Retinal pigment epithelial cell (primary cell): ENCODE measurements at places on chromosomes 2 and 18.

GRCh38 chr2:229849073-229849472, 72.7 kb downstream of the TRIP12 start:
- no peak for DNase-seq

DNA sequence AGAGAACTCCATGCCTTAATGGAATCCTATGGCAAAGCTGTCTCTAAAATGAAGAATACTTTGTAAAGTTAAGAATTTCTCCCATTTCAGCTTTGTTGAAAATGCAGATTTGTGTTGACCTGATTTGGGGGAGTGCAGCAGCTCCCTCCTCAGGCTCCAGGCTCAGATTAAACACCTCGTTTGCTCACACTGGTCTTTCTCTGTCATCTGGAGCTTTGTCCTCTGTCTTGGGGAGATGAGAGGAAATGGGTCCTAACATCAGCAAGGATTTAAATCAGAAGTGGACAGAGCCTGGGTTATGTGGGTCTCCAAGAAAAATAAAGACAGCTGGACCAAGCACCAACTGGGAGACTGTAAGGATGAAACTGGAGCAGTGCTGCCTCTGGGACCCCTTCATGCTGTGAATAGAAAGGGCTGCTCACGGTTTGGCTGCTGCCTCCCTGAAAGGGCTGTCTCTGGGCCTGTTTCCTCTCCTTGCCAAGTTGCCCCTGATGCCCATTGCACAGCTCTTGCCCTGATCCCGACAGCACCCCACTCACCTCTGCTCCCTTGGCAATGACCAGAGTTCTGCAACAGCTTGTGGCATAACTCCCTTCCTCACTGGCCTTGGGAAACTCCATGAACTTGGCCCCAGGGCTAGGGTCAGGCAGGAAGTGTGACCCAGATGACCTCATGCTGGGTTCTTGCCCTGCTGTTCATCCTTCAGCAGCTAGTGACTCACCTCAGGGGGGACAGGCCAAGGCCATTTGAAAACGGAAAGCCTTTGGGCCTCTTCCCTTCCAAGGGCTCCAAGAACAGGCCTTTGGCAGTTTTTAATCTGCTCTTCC, 197.2 kb downstream of the CYP26B1 start:
- DNase-seq = no peak

DNA sequence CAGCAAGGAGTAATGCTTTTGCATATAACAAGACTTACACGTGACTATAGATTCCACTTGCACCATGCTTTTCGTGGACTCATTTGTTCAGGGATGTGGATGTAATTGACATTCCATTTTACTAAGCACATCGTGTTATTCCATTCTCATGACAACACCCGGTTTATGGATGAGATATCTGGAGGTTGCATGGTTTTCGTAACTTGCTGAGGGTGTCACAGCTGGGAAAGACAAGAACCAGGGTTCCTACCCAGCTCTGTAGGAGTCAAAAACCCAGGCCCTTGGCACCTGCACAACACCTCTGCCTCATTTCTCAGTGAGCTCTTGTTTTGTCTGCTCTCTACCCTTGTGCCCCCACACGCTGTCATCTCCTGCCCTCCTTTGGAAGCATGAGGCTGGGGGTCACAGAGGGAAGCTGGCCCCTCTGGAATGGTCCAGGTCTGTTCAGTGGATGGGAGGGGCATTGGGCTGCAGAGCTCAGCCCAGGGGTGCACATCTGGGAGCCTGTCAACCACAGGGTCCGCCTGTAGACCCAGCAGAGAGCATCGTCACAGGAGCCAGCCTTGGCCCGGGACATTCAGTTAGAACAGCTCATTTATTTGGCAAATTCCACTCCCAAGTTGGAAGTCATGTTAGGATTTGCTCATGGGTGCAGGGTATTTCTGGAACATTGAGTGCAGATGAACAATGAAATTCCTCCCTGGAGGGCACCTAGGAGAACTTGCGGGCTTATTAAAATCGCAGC, 120.1 kb upstream of the TWIST2 start:
- DNase-seq = no peak

DNA sequence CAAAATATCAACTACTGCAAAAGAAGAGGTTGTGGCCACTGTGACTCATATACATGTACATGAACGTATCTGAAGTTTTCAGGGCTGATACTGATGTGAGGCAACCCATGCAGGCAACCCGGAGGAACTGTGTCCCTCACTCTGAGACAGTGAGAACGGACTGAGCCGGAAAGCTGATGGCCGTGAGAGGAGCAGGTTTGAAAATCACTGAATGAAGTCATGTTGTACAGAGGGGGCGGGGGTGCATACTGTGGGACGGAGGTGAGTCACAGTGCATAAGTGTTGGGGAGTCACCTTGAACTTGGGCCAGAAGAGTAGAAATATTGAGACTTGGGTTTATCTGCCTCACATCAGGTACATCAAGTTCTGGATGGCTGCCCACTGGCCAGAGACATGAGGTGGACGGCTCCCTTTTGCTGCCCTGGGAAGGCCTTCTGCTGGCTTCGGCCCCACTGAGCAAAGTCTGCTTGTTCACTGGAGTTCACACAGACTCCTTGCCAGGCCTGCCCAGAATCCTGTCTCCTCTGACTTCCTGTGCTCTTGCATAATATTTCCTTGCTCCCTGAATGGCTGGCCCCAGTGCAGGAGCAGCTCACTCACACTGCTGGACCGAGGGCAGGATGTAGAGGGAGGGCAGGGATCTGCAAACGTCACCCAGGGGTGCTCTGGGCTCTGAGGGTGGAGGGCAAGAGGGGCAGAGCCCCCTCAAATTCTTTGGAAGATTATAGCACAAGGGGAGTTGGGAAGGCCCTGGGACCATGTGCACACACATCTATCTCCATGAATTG, 18.1 kb downstream of the EPAS1 start:
- peak; percentile 90 for DNase-seq

DNA sequence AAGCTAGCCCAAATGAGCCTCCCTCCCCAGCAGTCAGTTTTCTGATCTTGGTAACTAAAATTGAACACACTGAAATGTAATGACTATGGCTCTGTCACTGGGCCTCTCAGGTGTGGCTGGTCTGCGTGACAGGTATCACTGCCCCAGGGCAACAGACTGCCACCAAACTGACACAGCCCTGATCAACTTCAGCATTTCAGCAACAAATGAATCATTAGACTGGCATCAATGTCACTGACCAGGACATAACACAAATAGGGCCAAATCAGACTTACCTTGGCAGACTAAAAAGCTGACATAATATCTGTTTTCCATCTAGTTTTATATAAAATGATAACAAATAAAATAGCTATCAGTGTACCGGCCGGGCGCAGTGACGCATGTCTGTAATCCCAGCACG, 290.8 kb upstream of the CHAC2 start:
- DNase-seq = no peak

- no peak for DNase-seq
Measured at GRCh38 chr2:157055660-157056199, 201.8 kb upstream of the GALNT5 start.
